ENCODE measurements at places on chromosomes 1 and 21.

DNA sequence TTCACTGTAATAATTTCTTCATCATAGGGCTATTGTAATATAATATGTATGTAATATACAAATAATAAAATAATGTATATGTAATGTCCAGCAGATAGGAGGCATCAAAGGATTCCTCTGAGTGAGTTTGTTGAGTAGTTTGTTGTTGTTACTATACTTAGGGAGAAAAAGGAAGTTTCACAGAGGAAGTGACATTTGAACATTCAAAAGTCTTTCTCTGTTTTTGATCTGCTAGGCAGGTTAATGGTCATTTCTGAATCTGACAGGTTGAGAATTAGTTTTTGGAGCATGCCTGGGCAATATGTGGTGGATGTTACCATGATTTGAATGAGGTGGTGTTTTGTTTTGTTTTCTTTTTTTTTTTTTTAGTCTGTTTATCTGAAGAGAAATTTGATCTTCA lies 102.1 kb downstream of the NRDC start:
- DNase-seq, result no peak

DNA sequence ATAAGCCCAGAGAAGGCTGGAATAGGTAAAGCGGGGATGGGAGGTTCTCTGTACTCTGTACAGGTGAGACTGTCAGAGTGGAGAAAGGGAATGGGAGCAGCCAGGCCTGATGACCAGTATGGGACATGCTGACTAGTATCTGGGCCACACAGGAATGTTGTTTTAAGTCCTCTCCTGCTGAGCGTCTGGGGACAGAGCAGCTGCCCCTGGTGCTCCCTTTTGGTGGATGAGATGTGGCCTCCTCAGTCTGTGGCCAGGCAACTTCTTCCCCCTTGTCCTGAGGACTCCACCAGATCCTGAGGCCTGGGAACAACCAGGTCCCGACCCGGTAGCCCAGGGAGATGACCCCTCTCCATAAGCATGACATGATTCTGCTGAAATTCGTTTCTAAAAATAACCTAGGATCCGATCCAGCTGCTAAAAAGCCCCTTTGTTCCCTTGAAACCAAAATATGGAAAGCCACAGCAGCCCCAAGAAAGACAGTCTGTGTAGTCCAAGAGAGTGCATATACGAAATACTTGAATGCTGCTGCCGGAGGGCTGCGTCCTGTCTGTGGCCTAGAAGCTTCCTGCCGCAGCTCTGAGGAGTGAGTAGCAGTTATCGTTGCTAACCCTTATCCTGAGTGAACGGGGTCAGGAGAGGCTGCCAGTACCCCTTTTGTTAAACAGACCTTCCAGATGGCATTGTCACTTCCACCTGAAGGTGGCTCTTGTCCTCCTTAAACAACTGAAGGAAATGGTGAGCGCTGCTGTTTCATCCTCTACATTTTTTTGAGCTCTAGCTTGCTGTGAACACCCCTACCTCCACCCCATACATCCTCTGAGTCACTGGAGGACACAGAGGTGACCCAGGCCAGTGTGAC lies 47.1 kb downstream of the ATP2B4 start:
- DNase-seq, result peak; percentile 62

DNA sequence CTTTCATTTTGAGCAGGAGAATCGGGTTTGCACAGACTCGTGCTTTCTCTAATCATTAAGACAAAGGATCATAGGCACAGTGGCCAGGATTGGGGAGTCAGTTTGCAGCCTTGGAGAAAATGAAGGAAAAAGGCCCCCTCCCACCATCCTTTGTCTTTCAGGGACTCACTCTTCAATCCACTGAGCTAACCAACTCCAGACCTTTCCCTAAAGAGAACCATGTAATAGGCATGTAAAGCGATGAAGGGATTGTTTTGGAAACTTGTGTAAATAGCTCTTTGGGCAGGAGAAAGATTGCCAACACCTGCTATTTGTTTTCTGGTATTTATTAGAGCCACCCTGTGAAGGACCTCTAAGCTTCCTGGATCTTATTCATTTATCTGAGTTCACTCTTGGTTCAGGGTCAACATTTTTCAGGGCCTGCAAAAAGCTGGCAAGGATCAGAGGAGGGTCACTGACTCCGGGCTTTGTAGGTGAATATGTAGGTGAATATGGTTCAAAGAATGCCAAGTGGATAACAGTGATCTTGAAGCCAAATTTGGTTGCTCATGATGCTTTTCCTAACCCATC lies 192.6 kb upstream of the FGGY start:
- no peak for DNase-seq

DNA sequence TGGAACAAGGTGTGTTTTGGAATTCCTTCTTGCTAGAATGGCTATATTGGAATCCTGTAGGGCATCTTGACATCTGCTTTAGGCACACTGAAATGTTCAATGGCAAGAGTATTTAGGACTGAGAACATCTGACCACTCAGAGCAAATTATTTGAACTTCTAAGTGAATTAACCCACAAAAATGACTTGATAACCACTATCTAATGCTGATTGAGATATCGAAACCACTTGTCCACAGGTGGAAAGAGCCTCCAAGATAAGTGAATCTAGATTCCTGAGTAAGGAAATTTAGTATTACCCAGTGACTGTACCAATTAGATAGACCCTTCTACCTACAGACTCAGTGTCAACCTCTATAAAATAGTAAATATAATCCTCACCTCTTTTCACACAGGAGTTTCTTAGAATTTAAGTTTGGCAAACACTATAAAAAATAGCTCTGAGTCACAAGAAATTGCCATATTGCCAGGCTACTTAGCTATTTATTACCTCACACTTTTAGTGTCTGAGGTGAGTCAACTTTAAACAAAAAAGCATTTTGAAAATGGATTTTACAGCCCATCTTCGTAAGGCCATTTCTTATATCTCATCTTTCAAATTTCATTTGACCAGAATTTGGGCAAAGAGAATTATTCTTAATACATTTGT lies 421.8 kb downstream of the PTBP2 start:
- no peak for DNase-seq

- no peak for DNase-seq
Measured at GRCh38 chr1:27071049-27071416, 58.4 kb upstream of the TENT5B start.

DNA sequence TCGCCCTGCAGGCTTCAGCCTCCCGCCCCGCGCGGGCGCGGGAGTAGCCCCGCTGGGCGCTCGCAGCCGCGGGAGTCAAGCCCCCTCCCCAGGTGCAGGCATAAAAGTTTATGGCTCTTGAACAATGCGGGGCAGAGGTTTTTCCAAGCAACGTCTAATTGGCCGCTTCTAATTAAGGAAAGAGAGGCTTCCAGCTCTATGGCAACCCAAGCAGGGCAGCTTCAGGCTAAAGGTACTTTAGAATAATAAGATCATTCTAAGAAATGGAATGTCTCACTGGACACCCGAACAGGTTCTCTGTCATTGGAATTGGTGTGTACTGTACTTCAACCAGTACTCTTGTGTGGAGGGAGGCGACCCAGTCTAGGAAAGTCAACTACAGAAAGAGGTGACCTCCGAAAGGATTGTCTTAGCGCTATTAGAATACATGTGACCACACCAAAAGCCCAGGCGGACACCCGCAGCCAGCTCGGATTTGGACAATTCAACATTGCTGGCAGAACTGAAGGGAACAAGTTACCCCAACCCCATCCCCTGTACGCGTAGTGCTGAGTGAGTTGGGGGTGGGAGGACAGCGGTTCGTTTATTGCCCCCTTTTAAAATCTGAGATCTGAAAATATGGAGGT lies 12.5 kb downstream of the NR5A2 start:
- no peak for DNase-seq

DNA sequence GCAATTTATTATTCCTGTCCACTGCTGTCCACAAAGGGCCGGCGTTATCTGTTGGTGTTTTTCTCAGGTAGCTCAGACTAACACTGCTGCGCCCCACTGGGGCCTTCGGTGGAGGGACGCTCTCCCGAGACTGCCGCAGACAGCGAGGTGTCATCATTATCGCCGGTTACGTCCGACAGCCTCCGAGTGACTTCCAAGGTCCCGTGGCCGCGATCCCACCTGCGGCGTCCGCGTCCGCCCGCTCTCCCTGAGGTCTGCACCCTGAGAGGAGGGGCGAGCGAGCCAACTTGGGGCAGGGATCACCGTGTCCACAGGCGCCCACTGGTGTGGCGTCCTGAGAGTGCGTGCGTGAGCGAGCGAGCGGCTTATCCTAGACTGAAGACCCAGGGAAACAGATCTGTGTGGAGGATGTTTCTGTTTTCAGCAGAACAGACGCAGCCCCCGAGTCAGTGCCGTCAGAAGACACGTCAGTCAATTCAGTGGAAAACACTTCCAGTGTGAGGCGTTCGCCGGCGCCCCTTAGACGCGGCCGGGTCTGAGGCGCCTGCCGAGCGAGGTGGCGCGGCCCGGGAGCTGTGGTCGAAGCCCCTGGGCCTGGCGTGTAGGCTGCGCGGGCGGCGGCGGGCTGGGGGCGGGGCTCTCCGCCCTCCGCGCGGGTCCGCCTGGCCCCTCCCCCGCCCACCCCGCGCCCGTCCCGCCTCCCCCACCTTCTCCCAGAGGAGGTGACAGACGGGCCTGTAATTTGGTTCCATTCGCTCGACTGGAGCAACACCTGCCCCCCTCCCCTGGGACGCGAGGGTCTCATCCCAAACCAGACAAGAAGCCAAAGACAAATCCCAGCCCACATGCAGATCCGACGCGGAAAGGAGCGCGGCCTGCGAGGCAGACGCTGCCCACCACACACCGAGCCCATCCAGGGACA lies 12.6 kb downstream of the NHLH2 start:
- DNase-seq, result no peak

DNA sequence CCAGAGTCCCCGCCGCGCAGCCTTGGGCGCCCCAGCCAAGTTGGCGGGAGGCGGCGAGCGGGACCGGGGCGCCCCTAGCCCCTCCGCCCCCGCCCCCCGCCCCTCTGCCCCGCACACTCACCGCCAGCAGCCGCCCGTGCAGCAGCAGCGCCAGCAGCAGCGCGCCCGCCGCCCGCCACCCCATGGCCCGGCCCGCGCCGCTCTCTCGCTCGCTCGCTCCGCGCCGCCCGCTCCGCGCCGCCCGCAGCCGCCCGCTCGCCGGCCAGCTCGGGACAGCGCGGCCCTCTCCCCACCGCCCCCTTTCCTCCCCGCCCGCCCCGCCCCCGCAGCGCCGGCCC lies at the start of gene HSPG2:
Gene HSPG2, minus strand, starts transcription at position 277 of the 338 bp plus-strand sequence. Its CDS starts 93 bp downstream, at position 184.
- no peak for DNase-seq

DNA sequence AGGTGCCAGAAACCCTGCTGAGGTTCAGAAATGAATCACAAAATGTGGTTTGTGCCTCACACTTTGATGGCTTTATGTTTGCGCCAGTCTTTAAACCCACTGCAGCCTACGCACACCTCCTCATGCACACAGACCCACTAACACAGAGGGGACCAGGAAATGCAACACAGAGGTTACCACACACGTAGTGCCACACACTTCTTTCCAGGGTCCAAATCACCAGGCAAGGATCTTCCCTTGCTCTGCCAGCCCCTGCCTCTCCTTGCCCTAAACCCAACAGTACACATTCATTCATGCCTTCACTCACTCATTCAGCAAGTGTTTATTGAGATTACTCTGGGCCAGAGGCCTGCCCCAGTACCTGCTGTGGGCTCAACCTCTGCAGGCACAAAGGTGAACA lies 17.5 kb downstream of the MAB21L3 start:
- DNase-seq, result peak; percentile 47

DNA sequence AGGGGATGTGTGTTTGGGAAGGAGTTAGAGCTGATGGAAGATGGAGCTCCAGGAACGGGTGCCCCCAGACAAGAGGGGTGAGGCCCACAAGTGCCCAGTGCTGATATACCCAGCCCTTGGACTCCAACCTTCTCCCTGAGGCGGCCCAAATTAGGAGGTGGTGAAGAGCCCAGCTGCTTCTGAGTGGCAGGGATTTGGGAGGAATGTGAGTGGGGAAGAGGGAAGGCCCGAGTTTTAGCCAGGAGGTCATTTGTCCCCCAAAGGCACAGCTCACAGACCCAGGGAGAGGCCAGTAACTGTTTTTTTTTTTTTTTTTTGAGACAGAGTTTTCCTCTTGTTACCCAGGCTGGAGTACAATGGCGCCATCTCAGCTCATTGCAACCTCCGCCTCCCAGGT lies 1.2 kb upstream of the PADI2 start:
- no peak for DNase-seq

- DNase-seq, result no peak
Measured at GRCh38 chr1:72498371-72498770, 216.0 kb upstream of the NEGR1 start.

GRCh38 chr1:156709757-156710489 lies 4.5 kb upstream of the CRABP2 start:
- no peak for DNase-seq

- DNase-seq, result no peak
Measured at GRCh38 chr1:109923131-109923945, 12.7 kb downstream of the CSF1 start.

- no peak for DNase-seq
Measured at GRCh38 chr1:64975740-64976139, 9.4 kb upstream of the JAK1 start.

DNA sequence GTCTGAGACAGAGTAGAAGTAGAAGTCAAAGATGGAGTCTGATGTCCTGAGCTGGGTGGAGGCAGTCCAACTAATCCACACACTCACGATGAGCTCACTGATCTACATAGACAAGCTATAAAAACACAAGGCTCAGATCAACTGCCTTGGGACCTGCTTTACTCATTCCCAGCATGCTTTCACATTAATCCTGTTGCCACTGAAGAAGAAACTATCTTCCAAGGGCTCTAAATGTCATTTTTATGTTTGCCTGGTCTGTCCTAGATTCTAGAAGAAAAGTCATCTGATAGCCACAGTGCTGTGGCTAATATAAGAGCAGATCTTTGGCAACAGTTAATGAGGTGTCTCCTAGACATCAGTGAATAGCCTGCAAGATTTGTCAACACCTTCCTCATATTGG lies 522.7 kb downstream of the NUF2 start:
- DNase-seq, result no peak

- DNase-seq, result no peak
Measured at GRCh38 chr21:41730367-41730765, 36.5 kb downstream of the RIPK4 start.

GRCh38 chr1:169108863-169109560 lies 2.5 kb downstream of the ATP1B1 start:
- no peak for DNase-seq

GRCh38 chr1:44049839-44050238 lies 18.6 kb upstream of the SLC6A9 start:
- DNase-seq, result no peak

DNA sequence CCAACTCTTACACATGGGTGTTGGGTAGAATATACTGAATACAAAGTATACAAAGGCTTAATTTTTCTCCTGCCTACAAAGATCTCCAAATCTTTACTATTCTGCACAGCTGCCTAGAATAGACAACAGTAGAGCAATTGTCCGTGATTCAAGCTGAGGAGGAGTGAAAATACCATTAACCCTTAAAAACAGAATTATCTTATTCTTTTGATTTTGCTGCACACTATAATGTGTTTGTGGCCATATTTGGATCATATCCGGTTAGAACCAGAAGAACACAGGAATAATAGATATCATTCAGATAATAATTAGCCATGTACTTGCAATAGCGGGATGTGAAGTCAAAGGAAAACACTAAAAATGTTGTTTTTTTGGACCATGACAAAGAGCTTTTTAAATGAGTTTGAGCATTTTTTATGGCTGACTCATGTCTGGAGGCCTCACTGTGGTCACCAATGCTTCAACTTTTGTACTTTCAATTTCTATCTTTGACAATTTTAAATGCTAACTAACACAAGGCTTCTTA lies 197.6 kb upstream of the FOXD3 start:
- DNase-seq, result no peak

Measured in stimulated activated CD8-positive, alpha-beta memory T cell treated with anti-CD3 and anti-CD28 coated beads, Interleukin-15, amount 100 ng/mL, for 48 hours (primary cell).